ENCODE measurements at places on chromosomes 2 and 18. TPM values are rescaled to one million over a fixed set of nuclear protein-coding genes. Genes with fewer than 3 reads are reported as not detected.
A peak's percentile ranks its signal among the peaks of the same experiment; 100 is the strongest.

GRCh38 chr2:70190418-70191243 lies at the start of gene C2orf42:
Gene C2orf42 (minus strand): TSS chr2:70191019. CDS start chr2:70181985, 9,034 bp downstream.
- H3K27me3 ChIP-seq, result peaks cover 6% of the 10 kb centered on the region
- H3K27ac ChIP-seq, result peak within 1 kb of the TSS; percentile 98
- peak within 1 kb of the TSS; percentile 88 for H3K4me3 ChIP-seq
- DNase-seq, result peak; percentile 93
- no peaks in the 10 kb centered on the region for H3K36me3 ChIP-seq
- H3K4me1 ChIP-seq, result peaks cover 2% of the 10 kb centered on the region

The SPDYA gene
- 0.81 TPM for total RNA-seq

DNA sequence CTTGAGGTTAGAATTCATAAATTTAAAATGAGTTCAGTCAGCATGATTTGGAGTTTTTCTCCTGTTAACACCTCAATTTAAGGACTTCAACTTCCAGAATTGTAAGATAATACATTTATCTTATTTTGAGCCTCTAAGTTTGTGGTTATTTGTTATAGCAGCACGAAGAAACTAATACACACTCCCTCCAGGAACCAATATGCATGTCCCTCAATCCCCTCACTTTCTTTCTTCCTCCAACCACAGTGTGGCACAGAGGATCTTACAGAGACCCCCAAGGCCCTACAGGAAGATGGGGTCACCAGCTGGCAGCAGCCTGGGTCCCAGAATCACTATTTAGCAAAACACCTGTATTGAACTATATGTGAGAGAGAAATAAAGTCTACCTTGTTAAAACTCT lies 242.0 kb downstream of the RAD51AP2 start:
- DNase-seq, result no peak
- H3K4me1 ChIP-seq, result no peaks in the 10 kb centered on the region
- H3K27me3 ChIP-seq, result peaks cover 4% of the 10 kb centered on the region
- no peaks in the 10 kb centered on the region for H3K36me3 ChIP-seq

DNA sequence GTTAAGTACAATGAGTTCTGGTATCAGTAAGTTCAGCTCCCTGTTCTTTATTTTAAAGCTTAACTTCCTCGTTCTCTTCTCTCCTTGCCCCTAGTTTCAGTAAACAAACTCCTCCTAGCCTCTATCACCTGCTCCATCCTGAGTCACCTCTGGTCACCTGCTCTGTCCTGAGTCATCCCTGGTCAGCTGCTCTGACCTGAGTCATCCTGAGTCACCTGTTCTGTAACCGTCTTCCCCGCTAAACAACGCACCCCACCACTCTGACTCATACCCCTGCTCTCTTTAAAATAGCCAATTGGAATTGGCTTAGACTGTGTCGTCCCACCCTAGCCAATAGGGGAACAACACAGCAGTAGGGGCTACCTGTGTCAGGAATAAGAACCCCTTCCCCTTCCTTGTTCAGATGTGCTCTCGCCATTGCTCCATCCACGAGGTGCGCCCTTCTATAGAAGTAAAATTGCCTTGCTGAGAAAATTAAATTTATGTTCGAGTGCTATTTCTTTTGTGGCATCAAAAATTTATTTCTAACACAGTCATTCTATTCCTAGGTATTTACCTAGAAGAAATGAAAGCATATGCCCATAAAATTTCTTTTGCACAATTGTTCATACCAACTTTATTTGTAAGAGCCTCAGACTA lies 24.9 kb upstream of the RMND5A start:
- H3K4me3 ChIP-seq, result no peak overlapping the region
- peaks cover 8% of the 10 kb centered on the region for H3K36me3 ChIP-seq
- no peaks in the 10 kb centered on the region for H3K27me3 ChIP-seq
- no peak overlapping the region for H3K27ac ChIP-seq
- no peaks in the 10 kb centered on the region for H3K4me1 ChIP-seq
- DNase-seq, result no peak

GRCh38 chr2:151423760-151424159 lies 14.1 kb downstream of the RIF1 start:
- no peaks in the 10 kb centered on the region for H3K27me3 ChIP-seq
- no peak for DNase-seq
- H3K36me3 ChIP-seq, result no peaks in the 10 kb centered on the region
- H3K4me3 ChIP-seq, result no peak overlapping the region
- H3K4me1 ChIP-seq, result no peaks in the 10 kb centered on the region

DNA sequence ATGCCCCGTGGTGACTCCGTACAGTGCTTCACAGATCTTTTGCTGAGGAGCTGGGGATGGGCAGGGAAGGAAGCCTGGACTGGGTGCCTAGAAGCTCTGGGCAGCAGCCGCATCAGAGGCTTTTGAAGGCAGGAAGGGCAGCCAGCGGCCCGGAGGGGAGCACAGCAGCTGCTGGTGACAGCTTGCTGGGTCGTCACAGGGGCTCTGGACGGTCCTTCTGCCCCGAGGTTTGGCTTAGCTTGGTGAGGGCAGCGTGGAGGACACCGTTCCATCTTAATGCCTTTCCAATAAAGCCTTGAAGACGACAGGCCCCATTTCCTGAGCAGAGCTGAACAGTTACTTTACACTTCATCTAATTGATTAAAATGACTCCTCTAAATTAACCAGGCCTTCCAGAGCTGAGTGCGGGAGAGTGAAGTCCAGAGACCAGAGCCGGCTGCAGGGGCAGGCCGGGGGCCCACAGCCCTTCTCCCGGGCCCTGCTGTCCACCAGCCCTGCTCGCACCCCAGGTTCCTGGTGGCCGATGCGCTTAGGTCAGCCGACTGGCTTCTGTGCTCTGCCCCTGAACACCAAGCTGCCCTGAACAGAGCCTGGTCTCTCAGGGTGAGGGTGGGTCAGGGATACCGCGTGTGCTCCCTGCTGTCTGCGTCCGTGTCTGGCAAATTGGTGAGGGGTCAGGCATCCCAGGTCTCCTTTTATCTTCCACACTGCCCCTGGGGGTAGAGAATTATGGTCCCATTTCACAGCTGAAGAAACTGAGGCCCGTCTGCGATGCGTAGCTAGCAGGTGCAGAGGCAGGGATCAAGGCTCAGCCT lies 43.5 kb downstream of the RRM2 start:
- H3K4me1 ChIP-seq, result peaks cover 26% of the 10 kb centered on the region
- no peak for DNase-seq
- H3K36me3 ChIP-seq, result no peaks in the 10 kb centered on the region

- no peak overlapping the region for H3K27ac ChIP-seq
- H3K27me3 ChIP-seq, result no peaks in the 10 kb centered on the region
- no peak for DNase-seq
- no peaks in the 10 kb centered on the region for H3K36me3 ChIP-seq
These were observed 182.2 kb downstream of the FIGN start for GRCh38 chr2:163553601-163554000.

Measured in glutamatergic neuron (in vitro differentiated cells).